Astrocyte of the hippocampus (primary cell): ENCODE measurements at places on chromosomes 1 and 21.

- no peak for DNase-seq
Measured at GRCh38 chr1:183461350-183461749, 10.9 kb upstream of the SMG7 start.

DNA sequence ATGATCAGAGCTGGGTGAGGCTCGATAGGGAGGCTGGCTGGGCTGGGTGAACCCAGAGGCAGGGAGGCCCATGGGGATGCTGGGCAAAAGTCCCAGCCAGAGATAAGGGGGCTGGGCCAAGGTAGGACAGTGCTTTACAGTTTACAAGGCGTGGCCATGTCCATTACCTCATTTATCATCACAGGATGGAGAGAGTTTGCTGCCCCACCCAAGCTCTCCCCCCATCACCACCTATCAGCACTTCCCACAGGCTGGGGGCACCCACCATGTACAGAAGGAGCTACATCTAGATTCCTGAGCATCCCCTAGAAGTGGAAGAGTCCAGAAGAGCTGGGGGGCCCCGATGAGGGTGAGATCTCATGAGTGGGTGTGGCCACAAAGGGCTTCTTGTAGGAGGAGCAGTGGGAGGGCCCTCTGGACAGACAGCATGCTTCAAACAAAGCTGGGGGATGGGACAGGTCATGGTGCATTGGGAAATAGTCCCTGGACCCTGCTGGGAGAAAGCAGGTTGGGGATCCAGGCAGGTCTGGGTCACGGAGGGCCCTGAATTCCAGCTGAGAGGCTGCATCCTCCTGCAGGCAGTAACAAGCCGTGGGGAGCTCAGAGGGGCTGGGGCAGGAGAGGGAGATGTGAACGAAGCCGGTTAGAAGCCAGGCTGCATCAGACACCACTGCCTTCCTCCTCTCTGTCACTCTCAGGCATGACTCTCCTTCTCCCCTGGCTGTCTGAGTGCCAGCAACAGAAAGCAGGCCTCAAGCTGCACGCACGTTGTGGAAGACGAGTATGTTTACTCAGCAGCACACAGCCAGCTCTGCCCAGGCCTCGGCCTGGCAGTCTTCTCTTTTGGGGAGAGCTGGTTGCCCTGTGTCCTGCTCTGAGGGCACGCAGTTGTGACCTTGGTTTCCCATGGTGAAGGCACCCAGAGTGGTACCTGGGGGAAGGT, 202.3 kb downstream of the HIVEP3 start:
- DNase-seq, result peak; percentile 41

DNA sequence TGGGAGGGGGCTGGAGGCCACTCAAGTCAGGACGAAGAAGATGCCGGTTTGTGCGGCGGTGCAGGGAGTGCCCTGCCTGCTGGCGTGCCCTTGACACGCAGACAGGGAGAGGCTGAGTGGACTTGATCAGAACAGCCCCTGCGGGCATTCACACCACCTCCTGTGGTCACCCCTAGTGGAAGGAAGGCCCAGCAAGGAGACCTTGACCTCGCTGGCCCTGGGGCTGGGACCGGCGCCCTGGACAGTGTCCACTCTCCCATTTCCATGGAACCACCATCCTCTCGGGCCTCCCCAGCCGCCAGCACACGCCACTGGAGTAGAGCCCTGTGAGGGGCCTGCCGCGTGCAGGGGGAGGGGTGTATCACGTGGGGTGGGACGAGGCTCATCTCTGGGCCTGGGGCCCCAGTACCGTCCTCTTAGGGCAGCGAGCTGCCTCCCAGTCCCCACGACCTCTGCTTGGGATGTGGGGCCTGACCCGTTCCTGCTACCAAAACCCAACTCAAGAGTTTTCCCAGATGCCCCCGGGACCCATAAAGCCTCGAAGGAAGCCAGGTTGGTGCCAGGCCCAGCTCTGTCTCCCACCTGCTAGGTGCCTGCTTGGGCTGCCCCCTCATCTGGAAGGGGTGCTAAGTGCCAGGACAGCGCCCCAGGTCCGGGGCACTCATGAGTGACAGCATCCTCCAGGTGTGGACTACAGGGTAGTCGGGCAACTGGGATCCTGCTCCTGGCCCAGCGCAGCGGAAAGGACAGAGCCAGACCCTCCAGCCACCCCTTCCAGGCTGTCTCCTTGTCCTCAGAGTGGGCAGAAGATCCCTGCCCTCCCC, 62.8 kb downstream of the SLX9 start:
- no peak for DNase-seq

DNA sequence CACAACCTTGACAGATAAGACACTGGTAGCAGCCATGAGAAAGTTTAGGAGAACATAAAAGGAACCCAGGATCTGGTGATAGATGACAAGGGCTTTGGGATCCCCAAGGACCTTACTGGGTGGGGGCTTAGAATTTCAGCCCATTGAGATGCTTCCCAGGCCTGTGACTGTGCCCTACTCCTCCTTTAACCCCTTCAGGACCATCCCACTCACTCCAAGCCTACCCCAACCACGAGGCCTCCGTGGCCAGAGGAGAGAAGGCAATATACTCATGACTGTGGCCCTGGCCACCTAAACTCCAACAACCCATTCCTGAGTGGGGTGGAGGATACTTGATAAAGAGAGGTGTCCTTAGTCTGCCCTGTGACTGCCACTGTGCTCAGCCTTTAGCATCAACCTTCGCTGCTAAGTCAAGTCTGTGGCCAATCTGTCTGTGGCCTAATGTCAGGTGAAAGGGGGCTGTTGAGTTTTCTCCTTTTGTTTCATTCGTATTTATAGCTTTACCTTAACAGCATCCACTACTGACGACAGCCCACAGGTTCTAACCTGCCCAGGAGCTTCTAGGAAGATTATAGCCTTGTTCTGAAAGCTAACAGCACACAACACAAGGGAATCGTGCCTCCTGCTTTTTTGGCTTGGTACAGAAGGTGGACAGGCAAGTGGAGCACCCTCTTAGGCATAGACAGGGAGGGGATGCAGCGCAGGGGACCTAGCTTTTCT, 16.9 kb upstream of the BCAR3 start:
- no peak for DNase-seq

- no peak for DNase-seq
Measured at GRCh38 chr1:172726740-172727139, 67.8 kb downstream of the FASLG start.

- no peak for DNase-seq
Measured at GRCh38 chr1:94862718-94863117, 42.6 kb downstream of the SLC44A3 start.

DNA sequence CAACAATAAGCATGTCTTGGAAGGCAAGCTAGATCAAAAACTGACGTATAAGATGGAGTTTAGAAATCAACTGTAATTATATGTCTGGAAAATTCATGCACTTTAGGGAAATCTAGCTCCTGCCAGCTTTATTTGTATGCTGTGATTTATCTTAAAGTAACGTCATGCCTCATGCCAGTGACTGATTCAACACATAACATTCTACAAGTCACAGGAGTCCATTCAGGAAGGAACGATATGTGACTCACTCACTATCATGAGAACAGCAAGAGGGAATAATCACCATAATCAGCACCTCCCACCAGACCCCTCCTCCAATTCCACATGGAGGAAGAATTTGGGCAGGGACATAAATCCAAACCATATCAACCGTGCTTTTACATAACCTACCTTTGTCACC, 682.4 kb upstream of the ADAMTS5 start:
- DNase-seq, result peak; percentile 55
